Activated T-cell treated with anti-CD3 and anti-CD28 coated beads, Interleukin-2, amount 50 U/mL, for 72 hours (primary cell): ENCODE measurements at places on chromosomes 12 and 14. TPM values are rescaled to one million over a fixed set of nuclear protein-coding genes. Genes with fewer than 3 reads are reported as not detected.

RFC5 gene
- 56.6 TPM for total RNA-seq

PZP gene
- total RNA-seq, result not detected

GRCh38 chr12:100346660-100347059, 10.2 kb upstream of the SLC17A8 start:
- DNase-seq, result no peak
- no peaks in the 10 kb centered on the region for H3K27me3 ChIP-seq
- H3K27ac ChIP-seq, result no peak overlapping the region
- no peaks in the 10 kb centered on the region for H3K4me1 ChIP-seq
- H3K36me3 ChIP-seq, result peaks cover 2% of the 10 kb centered on the region

KLRC2 gene
- 1.9 TPM for total RNA-seq

ARMH4 gene
- not detected for total RNA-seq

GRCh38 chr12:107657133-107657532, 28.5 kb upstream of the PWP1 start:
- DNase-seq, result no peak
- H3K4me1 ChIP-seq, result peaks cover 13% of the 10 kb centered on the region
- no peak overlapping the region for H3K27ac ChIP-seq

- no peak overlapping the region for H3K4me3 ChIP-seq
- no peaks in the 10 kb centered on the region for H3K27me3 ChIP-seq
- H3K36me3 ChIP-seq, result no peaks in the 10 kb centered on the region
- no peaks in the 10 kb centered on the region for H3K4me1 ChIP-seq
- H3K27ac ChIP-seq, result no peak overlapping the region
These were observed 44.5 kb downstream of the TMPRSS12 start for GRCh38 chr12:50887191-50887590.

GRCh38 chr12:108090932-108091678, 38.0 kb upstream of the WSCD2 start:
- H3K36me3 ChIP-seq, result no peaks in the 10 kb centered on the region
- H3K27ac ChIP-seq, result no peak overlapping the region
- peaks cover 7% of the 10 kb centered on the region for H3K27me3 ChIP-seq
- no peaks in the 10 kb centered on the region for H3K4me1 ChIP-seq

DNA sequence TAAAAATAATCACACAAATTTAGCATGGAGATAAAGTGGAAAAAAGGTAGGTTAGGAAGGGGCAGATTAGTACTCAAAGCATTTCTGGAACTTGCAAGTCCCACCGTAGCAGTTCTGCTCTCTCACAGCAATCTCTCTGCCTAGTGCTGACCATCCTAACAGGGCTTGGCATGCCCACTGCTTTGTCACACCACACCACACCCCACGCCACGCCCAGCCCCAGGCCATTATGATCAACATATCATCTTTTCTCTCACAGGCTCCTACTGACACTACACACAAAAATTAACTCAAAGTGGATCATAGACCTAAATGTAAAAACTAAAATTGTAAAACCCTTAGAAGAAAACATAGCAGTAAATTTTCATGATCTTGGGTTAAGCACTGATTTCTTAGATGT, 273.7 kb downstream of the DAD1 start:
- H3K4me1 ChIP-seq, result no peaks in the 10 kb centered on the region
- no peak for DNase-seq
- no peaks in the 10 kb centered on the region for H3K27me3 ChIP-seq

- no peak overlapping the region for H3K4me3 ChIP-seq
- no peak overlapping the region for H3K27ac ChIP-seq
- H3K27me3 ChIP-seq, result no peaks in the 10 kb centered on the region
- DNase-seq, result no peak
- no peaks in the 10 kb centered on the region for H3K36me3 ChIP-seq
- peaks cover 29% of the 10 kb centered on the region for H3K4me1 ChIP-seq
These were observed 7.2 kb downstream of the CCDC92 start for GRCh38 chr12:123965382-123965781.

SENP1 gene
- 58.4 TPM for total RNA-seq

DNA sequence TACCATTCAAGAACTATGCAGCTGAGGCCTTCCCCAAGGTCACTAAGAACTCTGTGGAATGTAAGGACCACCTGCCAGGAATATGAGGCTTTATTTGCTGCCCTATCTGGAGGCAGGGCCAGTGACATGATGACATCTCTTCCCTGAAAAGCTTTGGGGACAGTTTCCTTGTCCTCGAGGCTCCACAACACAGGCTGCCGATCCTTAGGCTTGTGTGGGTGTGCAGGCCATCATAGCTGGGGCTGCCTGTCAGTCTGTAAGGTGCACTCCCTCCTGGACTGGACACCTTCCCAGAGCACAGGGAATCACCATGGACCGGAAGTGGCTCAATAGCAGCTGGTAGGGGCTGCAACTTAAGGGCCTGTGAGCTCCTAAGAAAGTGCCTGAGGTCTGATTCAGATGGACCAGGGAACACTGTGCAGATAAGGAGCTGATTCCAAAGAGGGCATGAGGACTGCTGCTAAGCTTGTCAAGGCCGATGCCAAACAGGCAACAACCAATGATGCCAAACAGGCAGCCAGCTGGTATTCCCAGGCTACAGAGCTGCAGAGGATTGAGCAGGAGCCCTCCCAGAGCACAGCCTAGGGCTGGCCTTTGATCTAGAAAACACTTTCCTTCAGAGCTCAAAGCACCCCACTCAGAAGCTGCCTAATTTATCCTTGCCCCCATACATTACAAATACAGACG, 84.3 kb downstream of the CRACR2A start:
- H3K4me3 ChIP-seq, result no peak overlapping the region
- H3K36me3 ChIP-seq, result peaks cover 10% of the 10 kb centered on the region
- H3K4me1 ChIP-seq, result peaks cover 13% of the 10 kb centered on the region
- H3K27me3 ChIP-seq, result no peaks in the 10 kb centered on the region
- H3K27ac ChIP-seq, result no peak overlapping the region

DNA sequence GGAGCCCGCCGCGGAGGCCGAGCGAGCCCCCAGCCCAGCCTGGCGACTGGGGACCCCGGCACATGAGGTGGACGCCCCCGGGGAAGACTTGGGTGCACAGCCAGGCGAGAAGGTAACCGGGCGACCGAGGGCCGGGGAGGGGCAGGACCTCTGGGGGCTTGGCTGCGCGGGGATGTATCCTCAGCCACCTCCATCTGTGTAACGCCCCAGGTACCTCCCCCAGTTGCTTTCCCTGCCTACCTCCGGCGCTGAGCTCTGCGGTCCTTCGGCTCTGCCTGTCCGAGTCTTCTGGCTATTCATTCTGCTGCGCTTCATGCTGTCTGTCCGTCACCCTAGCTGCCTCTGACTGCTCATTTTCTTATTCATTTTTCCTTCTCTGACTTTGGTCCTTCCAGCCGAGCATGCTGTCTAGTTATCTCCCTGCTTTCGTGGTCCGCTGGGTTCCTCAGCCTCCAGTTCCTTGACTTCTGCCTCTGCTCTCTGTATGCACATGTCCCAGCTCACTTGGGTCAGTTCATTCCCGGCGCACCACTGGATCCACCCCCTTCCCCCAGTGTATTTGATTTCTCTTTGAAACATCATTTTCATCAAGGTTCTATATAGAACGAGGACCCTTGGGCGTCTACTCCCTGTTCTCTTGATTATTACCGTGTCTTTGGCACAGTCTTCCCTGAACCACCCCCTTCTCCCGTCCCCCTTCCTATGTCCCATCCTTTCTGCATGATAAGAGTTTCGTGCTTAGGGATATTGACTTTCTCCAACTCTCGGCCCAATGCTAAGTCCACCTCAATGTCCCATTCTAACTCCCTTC, 612 bp downstream of the PHC1 start:
- peaks cover 2% of the 10 kb centered on the region for H3K36me3 ChIP-seq
- H3K4me1 ChIP-seq, result peaks cover 17% of the 10 kb centered on the region
- H3K27me3 ChIP-seq, result no peaks in the 10 kb centered on the region
- no peak overlapping the region for H3K27ac ChIP-seq

LRRC10 gene
- not detected for total RNA-seq

OTX2 gene
- not detected for total RNA-seq

- no peak within 1 kb of the TSS for H3K27ac ChIP-seq
- H3K4me3 ChIP-seq, result peak within 1 kb of the TSS; percentile 79
- H3K4me1 ChIP-seq, result peaks cover 12% of the 10 kb centered on the region
- DNase-seq, result peak; percentile 70
- peaks cover 21% of the 10 kb centered on the region for H3K27me3 ChIP-seq
These were observed at the start of gene TTC7B for GRCh38 chr14:90815822-90816662. TTC7B (minus strand) TSS chr14:90816430; CDS start chr14:90816295, 135 bp downstream.

KLRD1 gene
- 2.0 TPM for total RNA-seq

GRCh38 chr14:104524726-104525125, 54.8 kb upstream of the C14orf180 start:
- H3K36me3 ChIP-seq, result peaks cover 11% of the 10 kb centered on the region
- H3K4me3 ChIP-seq, result no peak overlapping the region
- H3K4me1 ChIP-seq, result no peaks in the 10 kb centered on the region

DNA sequence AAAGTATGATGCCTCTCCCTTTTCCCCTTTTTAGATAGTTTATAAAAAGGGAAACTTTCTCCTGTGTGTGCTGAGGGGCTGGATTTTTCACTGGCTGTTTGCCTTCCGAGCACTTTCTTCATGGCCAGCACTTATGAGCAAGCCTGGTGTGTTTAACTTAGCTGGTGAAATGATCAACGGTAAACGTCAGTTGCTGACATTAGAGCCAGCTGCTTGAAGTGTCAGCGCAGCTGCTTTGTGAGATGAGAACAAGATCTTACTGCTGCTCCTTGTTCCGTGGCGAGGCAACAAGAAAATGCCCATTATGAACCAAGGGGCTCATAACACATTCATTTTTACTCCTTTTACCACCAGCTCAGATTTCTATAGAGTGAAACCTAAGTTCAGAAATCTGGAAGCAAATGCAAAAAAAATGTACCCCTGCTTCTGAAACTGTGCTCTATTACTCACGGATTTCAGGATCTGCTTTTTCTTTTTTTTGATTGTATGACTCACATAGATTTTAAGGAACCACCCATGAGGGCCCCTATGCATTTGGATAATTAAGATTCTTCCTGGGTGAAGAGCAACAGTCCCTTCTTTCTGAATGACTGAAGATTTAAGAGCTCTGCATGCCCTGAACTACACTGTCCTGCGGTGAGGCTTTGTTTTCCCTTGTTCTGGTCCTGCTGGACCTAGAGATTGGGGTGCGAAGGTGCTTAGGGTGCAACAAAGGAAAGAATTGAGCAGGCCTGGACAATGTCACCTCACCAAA, 74.3 kb upstream of the CPM start:
- H3K36me3 ChIP-seq, result no peaks in the 10 kb centered on the region
- no peak overlapping the region for H3K27ac ChIP-seq
- no peak for DNase-seq
- H3K4me1 ChIP-seq, result peaks cover 14% of the 10 kb centered on the region
- peak overlapping the region; percentile 35 for H3K4me3 ChIP-seq
- peaks cover 44% of the 10 kb centered on the region for H3K27me3 ChIP-seq

MDP1 gene
- 20.2 TPM for total RNA-seq

DNA sequence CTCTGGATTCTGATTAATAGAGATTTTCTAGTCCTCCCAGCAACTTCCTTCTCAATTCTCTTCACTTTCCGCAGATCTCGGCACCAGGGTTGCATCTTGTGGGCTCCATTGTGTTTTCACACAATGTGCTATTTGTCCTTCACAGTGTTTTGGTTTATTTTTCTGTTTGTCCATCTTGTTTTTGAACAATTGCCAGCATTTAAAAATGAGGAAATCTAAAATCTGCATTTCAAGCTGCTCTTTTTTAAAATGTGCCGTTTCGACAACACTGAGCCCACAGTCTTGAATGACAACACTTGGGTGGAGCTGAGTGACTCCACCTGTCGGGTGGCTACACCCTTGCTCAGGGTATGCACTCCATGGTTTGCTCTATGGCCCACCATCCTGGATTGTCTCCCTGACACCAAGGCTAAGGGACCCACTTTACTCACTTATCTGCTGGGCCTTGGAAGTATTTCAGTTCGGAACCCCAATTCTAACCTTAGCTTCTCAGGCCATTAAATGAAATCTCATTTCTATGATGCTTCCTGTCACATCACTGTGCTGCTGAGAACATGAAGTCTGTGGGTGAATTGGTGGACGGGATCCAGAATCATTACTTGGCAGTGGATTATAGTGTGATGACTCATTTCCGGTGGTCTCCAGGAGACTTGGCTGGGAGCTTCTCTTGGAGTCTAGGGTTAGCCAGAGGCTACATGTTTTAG, 3.4 kb upstream of the MYRFL start:
- no peak for DNase-seq
- peaks cover 7% of the 10 kb centered on the region for H3K27me3 ChIP-seq

DNA sequence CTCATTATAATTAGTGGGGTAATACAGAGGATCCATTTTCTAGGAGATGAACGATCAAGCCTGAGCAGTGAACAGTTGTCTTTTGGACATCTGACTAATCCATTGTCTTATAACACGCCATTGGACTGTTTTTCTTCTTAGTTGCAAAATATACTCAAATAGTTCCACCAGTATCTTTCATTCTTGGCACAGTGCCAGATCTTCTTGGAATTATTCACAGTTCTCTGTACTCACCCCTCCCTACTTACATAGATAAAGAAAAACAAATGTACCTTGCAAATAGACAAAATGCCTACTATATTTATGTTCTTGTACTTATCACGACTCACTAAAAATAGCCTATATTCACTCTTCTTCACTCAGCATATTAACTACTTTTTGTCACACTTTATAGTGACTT, 3.8 kb downstream of the CBLN3 start:
- H3K36me3 ChIP-seq, result no peaks in the 10 kb centered on the region
- peaks cover 42% of the 10 kb centered on the region for H3K4me1 ChIP-seq
- no peaks in the 10 kb centered on the region for H3K27me3 ChIP-seq
- peak overlapping the region; percentile 60 for H3K4me3 ChIP-seq
- H3K27ac ChIP-seq, result peak overlapping the region; percentile 81

ZBTB39 gene
- 9.7 TPM for total RNA-seq

DNA sequence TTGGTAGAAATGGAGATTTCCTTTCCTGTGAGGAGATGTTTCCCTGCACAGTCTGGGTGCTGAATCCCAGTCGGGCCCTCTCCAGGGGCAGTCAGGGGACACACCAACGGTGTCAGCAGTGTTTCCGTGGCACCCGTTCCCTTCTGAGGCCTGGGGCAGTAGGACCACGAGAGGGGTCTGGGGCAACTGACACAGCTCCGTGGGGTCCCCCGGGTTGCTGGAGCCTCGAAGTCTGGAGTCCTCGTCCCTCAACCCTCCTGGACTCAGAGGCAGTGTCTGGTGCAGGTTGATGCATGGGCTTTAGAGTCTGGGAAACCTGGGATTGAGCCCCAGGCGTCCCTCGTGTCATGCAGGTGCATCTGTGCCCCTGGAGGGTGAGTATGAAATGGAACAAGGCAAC, 327.3 kb downstream of the ADGRD1 start:
- no peaks in the 10 kb centered on the region for H3K27me3 ChIP-seq
- DNase-seq, result no peak
- H3K4me1 ChIP-seq, result no peaks in the 10 kb centered on the region
- H3K4me3 ChIP-seq, result no peak overlapping the region
- no peak overlapping the region for H3K27ac ChIP-seq

GRCh38 chr14:92417759-92418158, 94.8 kb downstream of the SLC24A4 start:
- no peaks in the 10 kb centered on the region for H3K4me1 ChIP-seq
- H3K36me3 ChIP-seq, result no peaks in the 10 kb centered on the region
- no peak overlapping the region for H3K27ac ChIP-seq

- H3K27me3 ChIP-seq, result no peaks in the 10 kb centered on the region
- no peaks in the 10 kb centered on the region for H3K36me3 ChIP-seq
- H3K4me1 ChIP-seq, result peaks cover 15% of the 10 kb centered on the region
- H3K4me3 ChIP-seq, result no peak overlapping the region
These were observed 420.6 kb downstream of the RAD51B start for GRCh38 chr14:68239988-68240771.

FAM161B gene
- 2.7 TPM for total RNA-seq

GRCh38 chr12:69130064-69130463, 109.3 kb upstream of the CPSF6 start:
- no peak overlapping the region for H3K4me3 ChIP-seq
- no peaks in the 10 kb centered on the region for H3K4me1 ChIP-seq
- H3K36me3 ChIP-seq, result no peaks in the 10 kb centered on the region
- H3K27ac ChIP-seq, result no peak overlapping the region
- no peak for DNase-seq

ETFBKMT gene
- 2.0 TPM for total RNA-seq

- H3K4me1 ChIP-seq, result no peaks in the 10 kb centered on the region
- H3K27me3 ChIP-seq, result no peaks in the 10 kb centered on the region
- no peak for DNase-seq
- no peak overlapping the region for H3K4me3 ChIP-seq
- H3K27ac ChIP-seq, result no peak overlapping the region
These were observed 28.2 kb downstream of the RNFT2 start for GRCh38 chr12:116766285-116766684.
